GM13977 (cell line): ENCODE measurements at places on chromosomes 2 and 18.

GRCh38 chr18:24659827-24660720 lies 199.6 kb downstream of the HRH4 start:
- DNase-seq: no peak

DNA sequence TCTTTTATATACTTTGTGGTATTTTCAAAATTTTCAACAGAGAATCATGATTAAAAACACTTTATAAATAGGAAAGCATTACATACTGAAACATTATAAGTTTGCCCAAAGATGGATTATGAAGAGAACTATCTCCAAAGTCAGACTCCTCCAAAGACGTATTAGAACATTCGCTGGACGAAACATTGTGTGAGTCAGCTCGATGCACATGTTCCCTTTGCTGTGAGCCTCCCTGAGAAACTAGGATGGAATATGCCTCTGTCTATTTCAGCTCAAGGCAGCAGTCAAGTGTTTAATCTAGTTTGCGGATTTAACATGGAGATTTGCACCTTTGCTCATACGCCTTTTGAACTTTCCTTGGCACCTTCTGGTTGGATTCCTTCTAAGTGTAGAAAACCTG lies 92.2 kb upstream of the NCKAP5 start:
- no peak for DNase-seq

- DNase-seq: no peak
These were observed 95.1 kb downstream of the SPTBN1 start for GRCh38 chr2:54551123-54551756.

DNA sequence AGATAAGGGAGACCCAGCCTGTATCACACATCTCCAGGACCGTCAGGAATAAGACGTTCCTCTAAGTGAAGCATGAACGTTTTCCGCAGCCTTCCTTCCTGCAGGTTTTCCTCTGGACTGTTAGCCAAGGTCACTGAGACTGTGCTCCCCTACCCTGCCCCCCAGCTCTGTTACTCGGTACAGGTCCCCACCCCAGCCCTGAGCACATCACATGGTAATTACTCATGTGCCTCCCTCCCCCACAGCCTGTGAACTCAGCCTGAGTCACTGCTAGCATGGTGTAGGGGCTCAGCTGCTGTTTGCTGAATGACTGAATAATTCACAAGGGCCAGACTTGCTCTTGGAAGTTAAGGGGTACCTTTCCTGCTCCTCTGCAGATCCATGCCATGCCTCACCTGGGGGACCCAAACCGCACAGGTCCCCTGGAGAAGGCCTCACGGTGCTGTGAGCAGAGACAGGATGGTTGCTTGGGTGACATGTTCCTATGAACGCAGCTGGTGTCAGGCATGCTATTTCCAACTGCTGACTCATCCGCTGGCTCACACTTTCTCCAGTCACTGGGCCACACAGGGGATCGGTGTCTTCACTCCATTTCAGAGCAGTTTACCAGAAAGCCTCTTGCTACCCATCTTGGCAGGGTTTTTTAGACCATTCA lies 88.2 kb downstream of the PLB1 start:
- DNase-seq: peak; percentile 47

- no peak for DNase-seq
These were observed 191.5 kb downstream of the SLC8A1 start for GRCh38 chr2:40260437-40260836.

- DNase-seq: no peak
These were observed 120.8 kb downstream of the FAM168B start for GRCh38 chr2:130972410-130972809.

- no peak for DNase-seq
These were observed 35.8 kb upstream of the KCNH7 start for GRCh38 chr2:162874412-162874811.

GRCh38 chr18:41458376-41458775 lies 496.7 kb upstream of the PIK3C3 start:
- no peak for DNase-seq

DNA sequence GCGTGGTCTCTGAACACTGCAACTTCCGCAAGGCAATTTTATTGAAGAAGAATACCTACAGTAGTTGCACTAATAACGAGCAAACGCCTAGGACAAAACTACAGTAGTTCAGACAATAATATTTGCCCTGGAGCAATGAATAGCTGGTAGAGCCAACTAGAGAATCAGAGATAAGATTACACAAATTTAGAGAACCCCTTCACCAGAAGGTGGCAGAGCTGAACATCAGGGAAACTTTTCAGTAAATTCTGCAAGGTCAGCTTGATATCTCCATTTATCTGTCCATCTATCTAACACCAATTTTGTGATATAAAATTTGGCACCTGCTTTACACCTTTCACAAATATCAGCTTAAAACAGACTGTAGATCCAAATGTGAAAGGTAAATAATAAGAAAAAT lies 43.8 kb downstream of the CDH19 start:
- no peak for DNase-seq

- DNase-seq: no peak
These were observed 146.4 kb upstream of the ID2 start for GRCh38 chr2:8535469-8535795.

- no peak for DNase-seq
These were observed 100.9 kb downstream of the CRIM1 start for GRCh38 chr2:36456227-36457175.

GRCh38 chr2:127081826-127082633 lies 24.9 kb downstream of the BIN1 start:
- DNase-seq: peak; percentile 76

DNA sequence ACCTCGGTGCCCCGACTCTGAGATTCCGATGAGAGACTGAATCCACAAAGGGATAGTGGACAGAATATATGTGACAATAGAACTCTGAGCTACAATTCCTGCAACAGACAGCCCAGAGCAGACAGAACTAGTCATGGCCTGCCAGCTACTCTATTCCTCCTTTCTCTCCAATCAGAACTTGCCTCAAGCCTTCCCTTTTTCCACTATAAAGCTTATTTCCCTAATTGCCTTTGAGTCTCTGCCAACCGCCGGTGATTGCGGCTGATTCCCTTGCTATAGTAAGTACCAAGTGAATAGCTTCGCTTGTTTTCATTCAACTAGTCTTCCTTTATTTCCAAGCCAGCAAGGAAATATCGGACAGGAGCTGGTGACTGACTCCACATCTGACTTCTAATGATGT lies 96.8 kb downstream of the DSC3 start:
- DNase-seq: no peak

DNA sequence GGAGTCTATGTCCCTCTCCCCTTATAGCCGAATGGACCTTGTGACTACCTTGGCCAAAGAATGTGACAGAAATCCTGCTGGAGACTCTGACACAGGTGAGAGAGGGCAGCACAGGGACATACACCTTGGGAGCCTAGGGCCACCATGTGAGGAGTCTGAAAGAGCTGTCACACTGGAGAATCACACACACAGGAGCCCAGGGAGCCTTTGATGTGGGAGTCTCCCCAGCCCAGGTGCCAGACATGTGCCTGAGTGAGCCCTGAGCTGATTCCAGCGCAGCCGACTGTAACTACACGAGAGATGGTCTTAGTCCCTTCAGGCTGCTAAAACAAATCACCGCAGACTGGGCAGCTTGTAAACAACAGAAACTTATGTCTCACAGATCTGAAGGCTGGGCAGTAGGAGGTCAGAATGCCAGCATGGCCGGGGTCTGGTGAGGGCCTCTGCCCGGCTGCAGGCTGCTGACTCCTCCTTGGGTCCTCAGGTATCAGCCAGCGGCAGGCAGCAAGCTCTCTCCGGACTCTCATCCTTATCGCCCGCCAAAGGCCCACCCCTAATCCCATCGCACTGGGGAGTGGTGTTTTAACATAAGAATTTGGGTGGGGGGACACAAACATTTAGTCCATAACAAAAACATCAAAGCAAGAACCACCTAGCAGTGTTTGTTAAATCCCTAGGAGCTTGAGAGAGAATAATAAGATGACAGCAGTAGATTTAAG lies 63.8 kb upstream of the GPR45 start:
- DNase-seq: no peak

DNA sequence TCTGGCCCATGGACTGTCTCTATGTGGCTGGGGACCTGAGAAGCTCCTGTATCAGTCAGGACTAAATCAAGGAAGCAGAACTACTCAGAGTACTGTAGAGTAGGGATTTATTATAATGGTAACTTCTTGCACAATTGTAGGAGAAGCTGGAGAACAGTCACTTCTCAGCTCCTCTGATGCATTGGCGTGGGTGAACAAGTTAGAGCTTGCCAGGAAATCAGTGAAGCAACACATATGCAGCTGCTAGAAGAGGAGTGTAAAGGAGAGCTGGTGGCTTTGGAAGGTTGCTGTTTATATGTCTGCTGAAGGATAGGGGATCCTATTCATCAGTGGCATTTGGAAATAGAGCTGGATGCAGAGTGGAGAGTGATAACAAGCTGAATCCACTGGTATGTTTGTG lies 215.5 kb upstream of the CWC22 start:
- DNase-seq: no peak

- DNase-seq: no peak
These were observed 536 bp downstream of the PDE1A start for GRCh38 chr2:182426082-182426917.

- DNase-seq: no peak
These were observed 151.7 kb upstream of the KLF7 start for GRCh38 chr2:207317378-207317984.

- DNase-seq: no peak
These were observed 907.7 kb downstream of the TMEM182 start for GRCh38 chr2:103669531-103669930.

GRCh38 chr2:143282684-143283083 lies 153.5 kb downstream of the ARHGAP15 start:
- no peak for DNase-seq

- DNase-seq: no peak
These were observed 5.0 kb downstream of the GAD1 start for GRCh38 chr2:170821531-170822289.

DNA sequence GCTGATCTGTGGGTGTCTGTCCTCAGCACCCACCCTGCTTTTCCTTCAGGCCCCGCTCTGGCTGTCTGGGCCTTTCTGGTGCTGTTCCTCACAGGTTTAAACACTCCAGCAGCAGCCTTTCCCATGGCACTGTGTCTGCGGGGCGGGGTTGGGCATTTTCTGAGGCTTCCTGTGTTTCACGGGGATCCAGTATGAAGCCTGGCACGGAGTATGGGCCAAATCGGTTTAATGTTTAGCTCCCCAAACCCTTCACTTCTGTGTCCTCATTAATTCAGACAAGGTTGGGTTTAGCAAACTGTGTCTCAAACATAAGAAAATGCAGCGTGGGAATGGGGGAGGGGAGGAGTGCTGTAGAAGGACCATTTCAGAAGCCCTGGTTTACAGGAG lies 44.9 kb downstream of the HPCAL1 start:
- no peak for DNase-seq

- DNase-seq: no peak
These were observed 135.6 kb downstream of the GALNT14 start for GRCh38 chr2:31002537-31003150.

DNA sequence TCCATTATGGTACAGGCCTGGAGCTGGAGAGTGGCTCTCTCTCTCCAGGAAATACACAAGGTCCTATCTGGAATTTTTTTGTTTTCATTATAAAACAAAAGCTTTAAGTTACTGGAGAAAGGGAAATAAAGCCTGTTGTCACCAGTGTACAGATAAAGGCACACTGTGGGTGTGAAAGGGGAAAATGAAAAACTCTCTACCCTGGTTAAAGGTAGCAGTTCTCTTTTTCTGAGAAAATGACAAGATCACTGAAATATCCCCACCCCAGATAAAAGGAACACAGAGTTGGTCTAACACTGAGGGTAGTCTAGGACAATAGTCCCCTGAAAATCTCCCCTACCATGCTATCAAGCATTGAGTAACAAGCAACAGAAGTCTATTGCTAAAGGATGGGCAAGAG lies 438.7 kb downstream of the MBD2 start:
- no peak for DNase-seq

DNA sequence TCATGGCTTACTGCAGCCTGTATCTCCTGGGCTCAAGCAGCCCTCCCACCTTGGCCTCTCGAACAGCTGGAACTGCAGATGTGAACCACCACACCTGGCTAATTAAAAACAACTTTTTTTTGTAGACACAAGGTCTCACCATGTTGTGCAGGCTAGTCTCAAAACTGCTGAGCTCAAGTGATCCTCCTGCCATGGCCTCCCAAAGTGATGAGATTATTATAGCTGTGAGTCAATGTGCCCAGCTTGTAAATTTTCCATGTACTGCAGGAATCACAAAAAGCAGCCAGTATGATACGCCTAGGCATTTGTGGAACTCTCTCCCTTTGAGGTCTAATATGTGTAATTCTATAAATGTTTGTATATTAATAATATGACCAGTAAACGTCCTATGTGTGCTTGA lies 59.9 kb downstream of the MSH6 start:
- no peak for DNase-seq

DNA sequence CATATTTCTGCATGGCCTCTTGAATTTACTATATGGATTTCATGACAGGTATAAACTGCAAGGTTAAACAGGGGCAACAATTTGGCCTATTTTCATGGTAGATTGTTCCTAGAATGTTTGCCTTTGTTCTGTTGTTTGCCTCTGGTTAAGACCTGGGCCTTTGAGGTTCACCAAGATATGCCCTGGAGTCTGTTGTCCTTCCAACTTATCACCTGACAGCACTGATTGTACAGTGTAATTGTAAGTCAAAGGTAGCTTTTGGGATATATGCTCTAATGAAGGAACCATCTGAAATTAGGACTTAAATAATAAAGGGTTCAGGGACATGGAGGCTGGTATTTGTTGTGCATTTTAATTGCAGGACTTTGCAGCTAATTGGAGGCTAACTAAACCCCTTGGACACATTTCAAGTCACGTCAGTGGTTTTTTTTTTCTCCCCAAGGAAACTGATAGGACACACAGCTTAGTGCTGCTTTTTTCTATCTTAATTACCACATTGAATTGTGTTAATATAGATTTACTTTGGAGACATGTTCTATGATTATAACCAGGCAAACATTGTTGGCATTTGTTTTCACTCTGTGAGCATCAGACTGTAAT lies 771.2 kb upstream of the LINC00305 start:
- DNase-seq: no peak

GRCh38 chr2:96109361-96109680 lies 7.0 kb downstream of the ADRA2B start:
- no peak for DNase-seq

DNA sequence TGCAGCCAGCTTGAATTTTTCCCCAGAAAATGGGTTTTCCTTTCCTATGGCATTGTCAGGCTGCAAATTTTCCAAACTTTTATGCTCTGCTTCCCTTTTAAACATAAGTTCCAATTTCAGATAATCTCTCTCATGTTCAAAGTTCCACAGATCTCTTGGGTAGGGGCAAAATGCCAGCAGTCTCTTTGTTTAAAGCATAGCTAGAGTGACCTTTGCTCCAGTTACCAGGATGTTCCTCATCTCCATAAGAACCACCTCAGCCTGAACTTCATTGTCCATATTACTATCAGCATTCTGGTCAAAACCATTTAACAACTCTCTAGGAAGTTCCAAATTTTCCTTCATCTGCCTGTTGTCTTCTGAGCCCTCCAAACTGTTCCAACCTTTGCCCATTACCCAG lies 68.3 kb downstream of the SGPP2 start:
- no peak for DNase-seq
